ENCODE measurements at places on chromosomes 16 and 17.

DNA sequence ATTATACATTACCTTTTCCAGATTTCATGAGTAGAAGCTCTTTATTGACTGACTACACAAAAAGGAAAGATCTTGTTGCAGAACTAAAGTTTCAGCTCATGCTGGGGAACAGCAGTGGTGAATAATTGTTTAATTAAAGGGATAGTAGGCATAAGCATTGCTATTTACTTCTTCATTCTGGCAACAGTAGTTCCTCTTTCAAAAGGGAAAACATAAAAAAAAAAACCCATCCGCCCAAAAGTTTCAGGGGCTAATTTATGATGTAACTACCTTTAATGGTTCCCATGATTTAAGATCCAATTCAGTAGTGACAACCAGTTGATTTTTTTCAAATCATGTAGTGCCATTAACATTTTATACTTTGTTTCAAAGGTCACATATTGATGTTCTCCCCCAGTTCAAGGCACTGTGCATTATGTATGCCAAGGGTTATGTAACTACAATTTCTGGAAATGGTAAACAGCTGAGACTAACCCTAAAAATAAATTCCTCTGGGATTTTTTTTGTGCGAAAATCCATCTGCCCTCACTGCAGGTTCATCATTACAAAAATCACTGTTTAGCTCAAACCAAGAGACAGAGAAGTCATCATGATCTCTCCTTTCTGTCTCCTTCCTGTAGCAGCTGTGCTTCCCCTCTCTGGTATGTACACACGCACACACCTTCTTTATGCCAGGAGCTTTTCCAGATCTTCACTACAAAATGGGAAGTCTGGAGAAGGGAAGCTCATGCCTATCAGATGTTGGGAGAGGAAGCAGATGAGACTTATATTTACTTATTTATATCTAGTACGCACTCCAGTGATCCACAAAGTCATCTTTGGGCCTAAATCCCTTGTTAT lies 2.2 kb upstream of the PHLPP2 start:
- no peak for DNase-seq

GRCh38 chr16:86614699-86615098 lies 36.4 kb downstream of the FOXL1 start:
- no peak for DNase-seq

GRCh38 chr16:48326915-48327314 lies 58.3 kb downstream of the SIAH1 start:
- DNase-seq = no peak

- no peak for DNase-seq
Measured at GRCh38 chr17:17692353-17693252, 11.3 kb downstream of the RAI1 start.

DNA sequence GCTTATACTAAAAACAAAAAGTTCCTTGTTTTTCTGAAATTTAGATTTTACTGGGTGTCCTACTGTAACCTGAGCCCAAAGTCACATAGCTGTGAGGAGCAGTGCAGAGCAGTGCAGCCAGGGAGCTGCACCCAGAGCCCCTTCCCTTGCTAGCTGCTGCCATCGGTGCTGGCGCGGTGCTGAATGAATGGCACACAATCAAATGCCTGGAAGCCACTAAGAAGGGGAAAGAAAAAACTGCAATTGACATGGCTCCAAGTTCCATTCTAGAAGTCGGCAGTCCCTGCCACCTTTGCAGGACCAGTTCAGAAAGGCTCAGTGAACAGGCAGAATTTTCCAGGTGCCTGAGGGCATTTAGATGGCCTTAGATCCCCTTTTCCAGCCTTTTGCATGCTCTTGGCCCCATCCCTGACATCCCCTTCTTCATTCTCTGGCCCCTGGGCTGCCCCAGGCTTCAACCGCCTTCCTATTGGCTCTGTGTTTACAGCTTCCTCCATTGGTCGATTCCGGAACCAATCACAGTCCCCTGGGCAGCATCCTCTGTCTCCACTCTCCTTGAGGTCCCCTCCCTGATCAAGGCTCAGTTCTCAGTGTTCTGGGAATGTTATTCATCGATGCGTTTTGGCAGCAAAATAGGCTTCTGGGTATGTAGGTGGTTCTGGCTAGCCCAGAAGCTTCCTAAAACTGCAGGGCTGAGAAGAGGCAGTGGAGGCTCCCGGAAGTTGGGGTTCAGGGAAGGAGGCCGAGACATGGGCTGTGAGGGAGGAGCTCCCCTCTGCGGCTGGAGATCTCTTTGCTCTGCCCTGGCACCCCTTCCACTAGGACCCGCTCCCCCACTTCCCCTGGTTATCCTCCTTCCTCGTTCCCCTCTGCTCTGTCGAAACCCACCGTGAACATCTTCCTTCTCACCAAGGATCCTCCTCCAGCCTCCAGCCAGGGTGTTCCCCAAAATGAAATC lies 37.9 kb downstream of the ATP2C2 start:
- no peak for DNase-seq

DNA sequence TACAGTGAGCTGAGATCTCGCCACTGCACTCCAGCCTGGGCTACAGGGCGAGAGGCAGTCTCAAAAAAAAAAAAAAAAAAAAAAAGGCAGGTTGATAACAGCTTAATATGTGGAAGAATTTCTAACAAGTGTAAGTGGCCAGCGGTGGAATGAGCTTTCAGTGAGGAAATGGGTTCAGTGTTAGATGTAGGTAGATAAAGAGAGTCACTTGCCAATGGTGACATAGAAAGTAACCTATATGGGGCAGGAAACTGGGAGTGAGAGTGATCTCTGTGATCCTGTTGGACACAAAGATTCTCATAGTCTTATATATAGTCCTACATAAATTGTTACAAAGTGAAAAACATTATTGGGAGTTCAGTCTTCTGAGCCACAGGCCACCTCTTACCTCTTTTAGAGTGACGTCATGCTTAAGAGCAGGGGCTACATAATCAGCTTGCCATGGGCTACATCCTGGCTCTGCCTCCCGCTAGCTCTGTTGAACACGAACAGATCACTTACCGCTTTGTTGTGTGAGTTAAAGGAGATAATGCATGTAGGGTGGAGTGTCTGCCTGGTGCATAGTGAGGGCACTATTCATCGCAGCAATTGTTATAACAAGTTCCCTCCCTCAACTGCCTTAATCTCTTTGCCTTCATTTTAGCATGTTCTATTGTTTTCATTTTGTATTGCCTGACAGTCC lies 110.2 kb upstream of the ELAC2 start:
- DNase-seq = no peak

DNA sequence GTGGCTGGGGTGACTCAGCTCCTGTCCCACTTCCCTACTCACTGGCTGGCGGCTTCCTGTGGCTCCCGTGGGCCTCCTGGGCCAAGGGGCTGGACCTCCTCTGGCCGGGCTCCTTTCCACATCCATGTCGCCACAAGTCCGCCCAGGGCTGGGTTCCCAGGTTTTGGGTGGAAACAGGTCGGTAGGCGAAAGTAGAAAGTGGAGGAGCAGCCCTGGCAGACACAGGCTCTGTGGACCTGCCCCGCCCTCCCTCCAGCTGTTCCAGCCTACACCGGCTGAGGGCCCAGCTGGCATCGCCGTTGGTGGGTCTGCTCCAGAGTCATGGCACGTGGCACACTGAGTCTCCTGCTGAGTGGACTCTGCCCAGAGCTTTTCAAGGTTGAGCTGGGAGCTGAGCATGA lies 28.7 kb downstream of the GSE1 start:
- no peak for DNase-seq

GRCh38 chr16:2331199-2331930 lies 9.2 kb downstream of the ABCA3 start:
- DNase-seq = no peak

DNA sequence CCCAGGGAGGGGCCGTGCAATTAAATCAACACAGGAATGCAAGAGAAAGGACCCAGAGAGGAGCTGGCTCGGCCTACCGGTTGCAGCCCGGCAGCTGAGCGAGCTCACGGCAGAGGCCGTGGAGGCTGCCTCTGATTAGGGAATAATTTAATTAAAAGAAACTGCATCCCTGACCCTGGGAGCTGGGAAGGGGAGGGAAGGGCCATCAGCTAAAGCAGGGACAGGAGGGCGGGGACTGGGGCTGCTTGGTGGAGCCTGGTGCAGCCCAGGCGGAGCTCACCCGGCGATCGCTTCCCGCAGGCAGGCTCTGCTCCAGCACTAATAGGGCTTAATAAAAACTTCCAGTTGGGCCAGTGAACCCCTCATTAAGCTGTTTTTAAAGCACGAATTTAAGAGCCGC lies 43.4 kb downstream of the LMF1 start:
- no peak for DNase-seq

DNA sequence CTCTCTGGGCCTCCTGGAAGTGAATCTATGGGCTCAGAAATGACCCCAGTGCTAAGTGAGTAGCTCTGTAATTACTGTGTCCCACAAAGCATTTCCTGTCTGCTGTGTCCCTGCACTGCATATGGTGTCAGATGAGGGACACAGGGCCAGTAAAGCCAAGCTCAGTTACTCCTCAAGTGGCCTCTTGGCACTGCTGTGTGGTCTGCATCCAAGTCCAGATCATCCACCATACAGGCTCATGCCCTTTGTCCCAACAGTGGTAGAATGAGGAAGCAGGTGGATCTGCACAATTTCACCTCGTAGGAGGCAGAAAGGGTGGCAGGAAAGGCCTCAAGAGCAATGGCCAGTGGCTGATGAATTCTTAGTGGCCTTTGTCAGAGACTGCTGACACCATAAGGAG lies 146.8 kb downstream of the SOX9 start:
- DNase-seq = no peak

- DNase-seq = no peak
Measured at GRCh38 chr17:75516619-75517296, 430 bp downstream of the TSEN54 start.

DNA sequence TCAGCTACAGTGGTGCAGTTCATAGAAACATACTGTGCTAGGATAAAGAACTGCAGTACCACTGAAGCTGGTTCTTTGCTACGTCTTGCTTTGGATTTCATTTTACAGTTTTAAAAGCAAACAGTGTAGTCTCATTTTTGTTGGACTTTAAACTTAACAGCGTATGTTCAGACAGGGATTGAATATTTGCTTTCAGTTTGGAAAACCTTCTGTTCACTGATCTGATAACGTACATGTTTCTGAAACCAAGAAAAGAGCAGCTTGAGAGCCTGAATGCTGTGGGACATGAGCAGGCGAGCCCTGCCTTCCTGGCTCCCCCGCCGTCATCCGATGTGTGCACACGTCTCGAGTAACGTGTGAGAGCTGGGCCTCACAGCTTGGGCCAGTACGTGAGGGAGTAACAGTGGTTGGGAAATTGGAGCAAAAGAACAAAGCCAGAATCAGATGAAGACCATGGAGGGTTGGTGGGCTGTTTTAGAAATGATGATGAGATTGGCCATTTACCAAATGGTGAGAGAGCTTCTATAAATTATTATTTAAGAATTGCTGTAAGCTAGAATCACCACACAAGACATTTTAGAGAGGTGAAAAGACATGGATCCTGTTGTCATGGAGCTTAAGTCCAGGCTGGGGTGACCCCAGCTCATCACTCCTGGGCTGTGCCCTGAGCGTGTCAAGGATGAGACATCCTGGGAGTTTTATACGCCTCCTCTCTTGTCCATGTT lies 20.8 kb upstream of the CLEC18C start:
- no peak for DNase-seq

DNA sequence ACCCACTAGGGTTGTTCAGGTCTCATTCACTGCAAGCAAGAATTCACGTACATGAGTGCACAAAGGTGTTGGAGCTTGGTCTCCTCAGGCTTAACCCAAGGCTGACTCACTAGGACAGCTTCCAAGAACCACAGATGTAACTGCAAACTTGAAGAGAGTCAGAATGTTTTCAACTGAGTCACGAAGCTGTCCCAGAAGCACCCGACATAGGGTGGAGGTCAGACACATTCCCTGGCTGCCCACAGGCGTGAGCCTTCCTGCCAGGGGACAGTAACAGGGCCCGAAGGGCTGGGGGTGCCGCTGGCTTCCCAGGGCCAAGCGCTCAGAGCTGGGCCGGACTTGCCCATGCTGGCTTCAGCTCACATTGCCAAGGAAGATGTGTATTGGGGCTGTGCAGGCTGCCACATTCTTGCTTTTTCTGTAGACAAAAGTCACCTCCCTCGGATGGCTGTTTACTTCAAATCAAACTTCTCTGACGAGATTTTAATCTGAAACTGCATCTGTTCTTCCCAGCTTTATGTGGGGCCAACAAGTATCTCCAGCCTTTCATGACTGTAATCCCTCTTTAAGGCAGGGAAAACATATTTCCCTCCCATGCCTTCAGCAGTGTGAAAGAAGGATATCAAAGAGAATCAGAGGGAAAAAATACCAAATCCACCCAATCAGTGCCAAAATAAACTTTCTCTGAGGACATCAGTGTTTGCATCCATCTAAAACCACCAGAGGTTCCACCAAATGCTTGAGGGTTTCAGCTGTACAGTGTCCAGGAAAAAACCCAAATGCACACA lies 14.3 kb downstream of the CMTM3 start:
- DNase-seq = no peak

DNA sequence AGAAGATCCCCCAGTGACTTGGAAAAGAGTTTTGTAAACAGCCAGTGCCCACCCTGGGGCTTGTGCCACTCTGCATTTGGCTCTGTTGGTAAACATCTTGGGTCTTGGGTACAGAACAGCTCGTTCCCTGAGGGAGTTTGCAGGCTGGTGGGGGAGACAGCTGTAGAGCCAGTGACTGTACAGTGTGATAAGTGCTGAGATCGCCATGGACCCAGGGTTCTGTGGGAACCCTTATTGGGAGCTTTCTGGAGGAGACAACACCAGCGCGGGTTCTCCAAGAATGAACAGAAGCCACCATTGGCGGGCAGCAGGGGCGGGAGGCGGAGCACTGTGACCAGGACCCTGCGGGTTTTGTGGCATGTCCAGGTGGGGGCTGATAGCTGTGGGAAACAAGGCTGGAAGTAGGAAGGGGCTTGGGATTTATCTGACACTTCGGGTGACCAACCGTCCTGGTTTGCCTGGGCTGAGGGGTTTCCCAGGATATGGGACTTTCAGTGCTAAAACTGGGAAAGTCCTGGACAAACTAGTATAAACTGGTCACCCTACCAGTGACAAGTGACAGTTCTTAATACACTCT lies 2.9 kb downstream of the CLEC16A start:
- DNase-seq = no peak

DNA sequence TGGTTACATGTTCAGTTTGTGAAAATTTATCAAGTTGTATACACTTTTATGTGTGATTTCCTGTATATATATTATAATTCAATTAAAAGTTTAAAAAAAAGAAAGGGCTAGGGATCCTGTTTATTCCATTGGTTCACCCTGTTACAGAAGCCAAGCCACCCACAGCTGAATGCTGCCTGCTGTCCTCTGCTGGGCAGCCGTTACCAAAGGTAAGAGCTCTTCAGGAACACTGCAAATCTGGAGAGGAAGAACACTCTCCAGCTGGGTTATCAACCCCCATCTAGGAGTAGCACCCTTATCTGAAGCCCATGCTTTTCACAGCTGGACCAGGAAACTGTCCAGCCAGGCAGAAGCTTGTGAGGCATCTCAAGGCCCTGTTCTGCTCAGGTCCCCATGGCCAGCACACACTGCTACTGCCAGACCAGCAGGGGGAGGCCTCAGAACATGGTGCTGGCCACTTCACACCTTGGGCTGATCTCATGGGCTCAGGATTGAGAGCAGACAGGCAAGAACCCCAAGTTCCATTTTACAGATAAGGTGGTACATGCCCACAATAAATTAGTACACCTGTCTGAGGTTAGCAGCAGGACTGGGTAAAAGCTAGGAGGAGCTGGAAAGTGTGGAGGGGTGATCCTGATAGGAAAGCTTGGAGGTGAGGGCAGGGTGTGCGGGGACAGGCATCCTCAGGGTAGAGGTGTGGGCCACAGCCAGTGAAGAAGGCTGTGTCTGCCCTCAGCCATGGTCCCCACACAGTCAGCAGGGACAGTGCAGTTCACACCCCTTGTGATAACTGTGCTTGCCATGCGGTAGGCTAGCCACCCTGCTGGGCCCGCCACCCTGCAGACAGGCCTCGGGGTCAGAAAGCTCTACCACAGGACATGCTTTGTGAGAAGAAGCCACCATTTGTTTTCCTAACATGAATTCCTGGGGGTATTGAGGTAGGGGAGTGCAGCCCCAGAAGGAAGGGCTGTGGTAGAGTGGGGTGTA lies 54.3 kb upstream of the SREBF1 start:
- no peak for DNase-seq
